ENCODE measurements at places on chromosomes 1 and 21.

- no peak for DNase-seq
Measured at GRCh38 chr1:235913311-235913710, 46.6 kb upstream of the LYST start.

- no peak for DNase-seq
Measured at GRCh38 chr1:173017792-173018191, 32.9 kb downstream of the TNFSF18 start.

- DNase-seq: no peak
Measured at GRCh38 chr1:165886193-165886592, 58.8 kb downstream of the UCK2 start.

GRCh38 chr1:57473448-57473847 lies 49.6 kb upstream of the DAB1 start:
- no peak for DNase-seq

GRCh38 chr1:18256282-18257235 lies 149.0 kb downstream of the IGSF21 start:
- DNase-seq: no peak

GRCh38 chr1:75233302-75233929 lies 99.2 kb downstream of the LHX8 start:
- DNase-seq: no peak

DNA sequence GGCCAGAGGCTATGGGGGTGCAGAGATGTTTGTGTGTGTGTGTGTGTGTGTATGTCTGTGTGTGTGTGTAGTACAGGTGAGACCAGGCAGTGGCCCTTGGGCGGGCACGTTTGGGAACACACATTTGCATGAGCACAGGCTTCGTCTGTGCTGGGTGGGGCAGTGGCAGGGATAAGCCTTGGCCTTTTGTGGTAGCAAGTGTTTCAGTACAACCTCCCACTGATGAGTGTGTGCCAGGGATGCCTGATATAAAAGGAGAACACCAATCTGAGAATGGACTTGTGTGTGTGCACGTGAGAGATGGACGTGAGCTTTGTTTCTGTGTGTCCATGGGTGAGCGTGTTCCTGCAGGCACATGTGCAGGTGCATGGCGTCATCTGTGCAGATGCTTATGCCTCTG lies 3.0 kb downstream of the NTRK1 start:
- DNase-seq: no peak

GRCh38 chr21:42071146-42071737 lies at the start of gene UMODL1:
Gene UMODL1, plus strand, starts transcription at chr21:42071317. Its CDS starts 0 bp downstream, at chr21:42071317.
- DNase-seq: no peak

GRCh38 chr1:54516249-54516920 lies 31.6 kb upstream of the ACOT11 start:
- no peak for DNase-seq

DNA sequence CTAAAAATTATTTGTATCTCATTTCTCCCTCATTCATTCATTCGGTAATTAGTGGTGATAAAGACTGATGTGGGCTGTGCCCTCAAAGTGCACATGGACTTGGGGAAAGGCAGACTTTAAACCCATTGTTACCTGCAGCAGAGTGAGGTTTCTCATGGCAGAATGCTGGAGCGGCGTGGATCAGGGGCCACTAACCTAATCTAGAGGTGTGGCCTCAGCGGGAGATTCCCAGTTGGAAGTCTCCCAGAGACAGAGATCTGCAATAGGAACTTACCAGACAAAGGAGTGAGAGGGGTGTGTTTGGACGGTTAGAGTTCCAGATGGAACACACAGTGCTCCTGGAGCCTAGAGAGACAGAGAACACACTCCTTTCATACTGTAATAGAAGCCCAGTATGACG lies 73.5 kb downstream of the VPS26C start:
- no peak for DNase-seq

GRCh38 chr1:42453386-42453785 lies 2.4 kb downstream of the ZMYND12 start:
- DNase-seq: no peak

DNA sequence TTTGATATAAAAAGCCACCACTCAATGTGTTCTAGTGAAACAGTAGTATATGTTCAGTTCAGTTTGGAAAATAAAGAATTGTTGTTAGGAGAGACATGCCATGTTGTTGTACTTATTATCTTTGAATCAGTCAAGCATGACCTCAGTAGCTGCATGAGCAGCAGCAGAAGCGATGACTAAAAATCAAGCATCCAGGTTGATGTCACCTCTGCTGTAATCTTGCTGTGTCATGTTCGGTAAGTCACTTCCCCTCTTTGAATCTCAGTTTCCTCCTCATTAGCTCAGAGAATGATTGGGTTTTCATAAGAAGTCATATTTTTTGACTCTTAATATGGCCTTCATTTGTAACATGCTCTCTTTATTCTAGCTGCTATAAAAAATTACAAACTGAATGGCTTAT lies 428.4 kb upstream of the B3GALT2 start:
- no peak for DNase-seq

GRCh38 chr1:111214884-111215283 lies 12.6 kb upstream of the CHI3L2 start:
- peak; percentile 46 for DNase-seq

DNA sequence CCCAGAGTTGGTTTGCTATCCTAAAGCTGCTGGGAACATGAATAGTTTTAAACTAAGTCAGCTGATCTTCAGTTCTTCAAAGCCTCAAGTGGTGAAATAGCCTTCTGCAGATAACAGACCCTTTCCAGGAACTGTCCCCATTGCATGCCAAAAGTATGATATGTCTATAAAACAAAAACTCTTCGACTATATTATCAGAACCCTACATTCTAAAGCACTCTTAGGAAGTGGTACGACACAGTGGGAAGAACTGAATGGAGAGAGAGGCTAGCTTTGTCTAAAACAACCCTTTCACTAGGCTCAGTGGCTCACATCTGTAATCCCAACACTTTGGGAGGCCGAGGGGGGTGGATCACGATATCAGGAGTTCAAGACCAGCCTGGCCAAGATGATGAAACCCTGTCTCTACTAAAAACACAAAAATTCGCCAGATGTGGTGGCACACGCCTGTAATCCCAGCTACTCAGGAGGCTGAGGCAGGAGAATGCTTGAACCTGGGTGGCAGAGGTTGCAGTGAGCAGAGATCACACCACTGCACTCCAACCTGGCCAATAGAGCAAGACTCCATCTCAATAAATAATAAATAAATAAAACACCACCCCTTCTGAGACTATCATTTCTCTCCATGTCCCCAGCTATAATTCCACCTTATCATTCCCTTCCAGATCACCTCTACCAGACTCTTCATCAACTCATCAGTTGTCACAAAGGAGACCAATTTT lies 2.2 kb upstream of the FRRS1 start:
- DNase-seq: no peak

DNA sequence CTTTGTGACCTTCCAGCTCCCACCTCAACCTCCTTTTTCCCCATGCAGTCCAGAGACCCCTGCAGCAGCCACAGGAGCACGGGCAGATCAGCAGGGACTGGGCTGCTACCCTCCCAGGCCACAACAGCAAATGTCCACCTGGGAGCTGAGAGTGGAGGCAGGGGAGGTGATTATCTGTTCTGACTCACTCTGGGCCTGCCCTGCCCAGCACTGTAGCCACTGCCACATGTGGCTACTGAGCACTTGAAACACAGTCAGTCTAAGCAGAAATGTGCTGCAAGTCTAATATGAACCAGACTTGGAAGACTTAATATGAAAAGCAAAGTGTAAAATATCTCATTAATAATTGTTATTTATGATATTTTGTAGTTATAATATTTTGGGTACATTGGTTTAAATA lies 148.9 kb upstream of the VANGL1 start:
- no peak for DNase-seq

GRCh38 chr1:164726235-164726634 lies 167.3 kb downstream of the PBX1 start:
- DNase-seq: no peak

DNA sequence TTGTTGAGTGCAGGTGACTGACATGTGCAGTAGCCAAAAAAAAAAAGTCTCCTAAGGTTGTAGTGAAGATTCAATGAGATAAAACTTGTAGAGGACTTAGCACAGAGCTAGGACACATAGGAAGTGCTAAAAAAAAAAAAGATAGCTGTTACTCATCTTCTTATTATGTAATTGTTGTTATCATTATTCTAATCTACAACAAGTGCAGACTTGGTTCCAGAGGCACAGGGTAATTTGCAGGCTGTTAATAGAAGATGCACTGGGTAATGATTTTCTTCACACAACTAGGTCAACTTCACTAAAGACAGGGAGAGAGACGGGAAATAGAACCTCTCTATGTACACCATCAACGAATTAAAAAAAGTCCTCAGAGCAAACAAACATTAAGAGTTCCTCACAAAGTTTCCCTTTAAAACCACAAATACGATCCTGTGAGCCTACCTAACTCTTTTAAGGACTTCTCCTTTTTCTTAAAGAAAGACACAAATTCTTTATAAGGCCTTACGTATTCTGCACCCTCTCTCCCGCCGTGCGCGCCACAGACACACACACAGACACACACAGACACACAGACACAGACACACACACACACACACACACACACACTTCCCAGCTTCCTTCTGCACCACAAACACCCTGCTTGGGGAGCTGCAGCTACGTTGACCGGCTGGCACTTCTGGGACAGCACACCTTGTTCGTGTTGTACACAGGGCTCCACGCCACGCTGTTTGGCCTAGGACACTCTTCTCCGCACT lies 49.8 kb upstream of the GADD45A start:
- no peak for DNase-seq

DNA sequence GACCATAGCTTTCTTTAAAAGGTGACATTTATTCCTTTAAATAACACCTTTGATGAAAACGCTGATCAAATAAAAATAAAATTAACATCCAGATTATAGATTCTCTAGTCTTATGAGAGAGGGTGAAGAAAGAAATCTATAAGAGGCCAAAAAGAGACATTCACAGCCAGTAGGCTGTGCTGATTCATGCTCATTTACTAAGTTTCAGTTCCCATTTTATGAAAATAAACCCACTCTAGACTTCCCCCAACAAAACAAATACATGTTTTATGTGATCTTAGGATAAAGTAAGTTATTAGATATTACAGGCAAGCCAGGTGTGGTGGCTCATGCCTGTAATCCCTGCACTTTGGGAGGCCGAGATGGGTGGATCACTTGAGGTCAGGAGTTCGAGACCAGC lies 21.1 kb downstream of the ESRRG start:
- no peak for DNase-seq

- no peak for DNase-seq
Measured at GRCh38 chr21:35382696-35383095, 333.6 kb upstream of the RUNX1 start.

GRCh38 chr1:8598060-8598724 lies 219.2 kb downstream of the RERE start:
- no peak for DNase-seq

- no peak for DNase-seq
Measured at GRCh38 chr21:15624646-15625045, 105.1 kb upstream of the USP25 start.

DNA sequence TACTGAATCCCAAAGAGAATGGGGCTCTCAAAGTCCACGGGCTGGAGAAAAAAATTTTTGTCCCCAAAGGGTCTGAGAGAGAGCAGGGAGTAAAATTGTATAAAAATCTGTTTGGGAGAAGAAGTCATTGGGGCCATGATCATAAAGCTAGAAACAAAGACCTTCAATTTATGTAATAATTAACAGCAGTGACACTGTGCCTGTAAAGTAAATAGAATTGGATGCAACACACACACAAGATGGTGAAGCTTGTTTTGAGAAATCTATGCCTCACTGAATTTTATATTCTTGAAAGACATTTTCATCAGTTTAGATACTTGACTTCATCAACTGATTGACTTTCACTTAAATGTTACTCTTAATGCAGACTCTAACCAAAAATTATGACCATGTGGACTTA lies 600.5 kb upstream of the ADAMTS5 start:
- DNase-seq: no peak

DNA sequence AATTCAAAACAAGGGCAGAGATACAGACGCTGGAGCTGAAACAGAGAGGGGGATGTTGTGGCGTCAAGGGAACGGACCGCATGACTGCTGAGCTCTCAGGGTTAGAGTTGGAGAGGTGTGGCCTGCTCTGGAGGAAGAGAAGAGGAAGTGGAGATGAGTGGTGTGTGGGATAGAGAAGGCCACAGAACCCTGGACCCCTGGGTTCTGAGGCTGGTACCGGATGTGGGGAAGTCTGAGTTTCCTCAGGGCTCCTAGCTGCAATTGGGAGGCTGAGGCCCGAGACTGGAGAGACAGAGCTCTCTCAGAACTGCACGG lies 1.8 kb downstream of the BCAN start:
- DNase-seq: no peak

GRCh38 chr1:64650411-64650810 lies 94.5 kb upstream of the RAVER2 start:
- DNase-seq: no peak

GRCh38 chr1:100657876-100658715 lies 61.4 kb upstream of the VCAM1 start:
- DNase-seq: no peak

GRCh38 chr21:15775981-15776380 lies 46.2 kb downstream of the USP25 start:
- DNase-seq: no peak

Data from activated naive CD4-positive, alpha-beta T cell (primary cell).